ENCODE measurements at places on chromosomes 7 and 10.

DNA sequence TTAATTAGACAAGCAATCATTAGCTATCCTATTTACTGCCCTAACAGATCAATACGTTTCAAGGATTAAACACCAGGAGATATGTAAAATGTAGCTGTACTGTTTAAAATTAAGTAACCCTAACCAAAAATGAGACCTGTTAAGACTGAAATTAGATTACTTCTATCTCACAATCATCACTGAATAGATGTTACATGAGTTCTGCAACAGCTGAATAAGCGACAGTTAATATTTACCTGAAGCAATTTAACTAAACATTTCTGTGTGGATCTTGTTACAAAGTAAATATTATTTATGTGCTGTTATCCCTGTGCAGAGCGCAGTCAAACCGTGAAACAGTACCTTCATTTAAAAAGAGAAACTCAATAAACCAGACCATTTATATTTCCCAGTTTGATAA lies 122.5 kb downstream of the RELN start:
- no peak for DNase-seq

- no peak for DNase-seq
These were observed 88.0 kb downstream of the CFTR start for GRCh38 chr7:117567781-117568180.

- DNase-seq = no peak
These were observed 129.4 kb upstream of the SAMD8 start for GRCh38 chr10:74981831-74982633.

- DNase-seq = no peak
These were observed 452.3 kb upstream of the GALNT17 start for GRCh38 chr7:70679661-70680060.

DNA sequence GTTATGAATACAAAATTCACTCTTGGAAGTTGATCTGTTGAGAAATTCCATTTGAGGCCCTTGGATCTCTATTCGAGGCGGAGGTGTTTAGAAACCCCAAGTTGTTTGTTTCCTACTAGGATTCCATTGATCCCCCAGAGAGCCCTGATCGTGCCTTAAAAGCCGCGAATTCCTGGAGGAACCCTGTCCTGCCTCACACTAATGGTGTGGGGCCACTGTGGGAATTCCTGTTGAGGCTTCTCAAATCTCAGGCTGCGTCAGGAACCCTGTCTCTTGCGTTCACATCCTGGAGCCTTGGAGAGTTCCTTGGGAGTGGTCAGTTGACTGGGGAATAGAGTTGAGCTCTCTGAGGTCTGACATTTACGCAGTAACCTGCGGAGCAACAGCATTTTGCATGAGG lies 1.2 kb downstream of the CFAP69 start:
- DNase-seq = no peak

DNA sequence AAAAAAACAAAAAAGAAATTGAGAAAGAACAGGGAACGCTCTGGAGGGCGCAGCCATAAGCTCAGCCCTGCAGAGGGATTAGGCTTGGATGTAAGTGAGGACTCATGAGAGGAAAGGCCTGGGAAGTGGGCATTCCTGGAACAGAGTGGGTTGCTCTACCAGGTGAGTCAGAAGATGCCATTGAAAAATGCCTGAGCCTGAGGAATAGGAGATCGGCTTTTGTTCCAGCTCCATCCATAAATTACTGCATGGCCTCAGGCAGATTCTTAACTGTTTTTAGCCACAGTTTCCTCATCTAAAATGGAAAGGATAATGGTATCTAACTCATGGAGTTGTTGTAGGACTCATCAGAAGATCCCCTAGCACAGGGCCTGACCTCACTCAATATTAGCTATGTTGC lies 1.1 kb upstream of the RGR start:
- no peak for DNase-seq

GRCh38 chr10:1115607-1115955 lies 59.4 kb downstream of the WDR37 start:
- DNase-seq = no peak

DNA sequence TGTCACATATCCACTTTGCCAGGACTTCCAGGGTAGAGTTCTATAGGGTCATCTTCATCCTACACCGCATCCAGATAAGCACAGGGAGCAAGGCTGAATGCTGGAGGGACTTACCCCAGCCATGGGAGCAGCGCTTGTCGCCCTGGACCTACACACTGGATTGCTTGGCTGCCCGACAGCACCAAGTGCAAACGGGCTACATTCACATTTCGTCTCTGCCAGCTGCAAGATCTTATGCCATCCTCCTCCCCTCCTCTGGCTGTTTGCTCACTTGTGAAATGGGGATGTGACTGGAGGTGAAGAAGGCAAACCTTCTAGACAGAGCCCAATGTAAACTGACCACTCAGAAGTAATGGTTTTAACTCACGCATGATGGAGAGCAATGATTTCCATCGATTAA lies 1.0 kb downstream of the DDC start:
- no peak for DNase-seq

- DNase-seq = peak; percentile 82
These were observed 330.0 kb downstream of the ARL4A start for GRCh38 chr7:13017333-13017857.

GRCh38 chr7:76211216-76211615 lies 9.5 kb downstream of the SRRM3 start:
- no peak for DNase-seq

- DNase-seq = no peak
These were observed 149.2 kb downstream of the PLPP4 start for GRCh38 chr10:120606051-120606764.

DNA sequence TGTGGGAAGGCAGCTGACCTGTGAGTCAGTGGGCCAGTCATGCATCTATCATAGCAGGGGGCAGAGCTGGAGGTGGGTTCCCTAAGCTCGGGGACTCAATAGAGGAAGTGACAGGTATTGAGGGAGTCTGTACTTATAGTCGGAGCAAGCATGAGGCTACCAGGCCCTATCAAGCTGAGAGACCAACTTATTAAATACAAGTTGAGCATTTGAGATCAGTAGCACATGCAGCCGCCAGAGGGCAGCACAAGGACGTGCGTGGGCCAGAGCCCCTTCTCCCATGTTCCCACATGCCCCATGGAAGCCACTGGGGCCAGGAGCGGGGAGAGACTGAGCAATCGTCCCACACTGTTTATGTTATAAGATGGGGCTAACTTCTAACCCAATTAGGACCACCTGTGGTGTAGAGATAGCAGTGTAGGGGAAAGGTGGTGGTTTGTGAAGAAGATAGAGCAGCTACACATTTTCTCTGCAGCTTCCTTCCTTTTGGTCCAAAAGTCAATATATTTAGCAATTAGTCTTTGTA lies 13.0 kb upstream of the STK31 start:
- DNase-seq = peak; percentile 85

- peak; percentile 8 for DNase-seq
These were observed 57.6 kb downstream of the RNLS start for GRCh38 chr10:88525371-88526069.

GRCh38 chr10:99709480-99710229 lies 22.3 kb downstream of the COX15 start:
- DNase-seq = peak; percentile 19

GRCh38 chr7:11613292-11613930 lies 218.6 kb downstream of the THSD7A start:
- no peak for DNase-seq

- DNase-seq = no peak
These were observed 253.8 kb downstream of the CREB5 start for GRCh38 chr7:28666154-28666553.
